ENCODE measurements at places on chromosomes 13 and 19.

DNA sequence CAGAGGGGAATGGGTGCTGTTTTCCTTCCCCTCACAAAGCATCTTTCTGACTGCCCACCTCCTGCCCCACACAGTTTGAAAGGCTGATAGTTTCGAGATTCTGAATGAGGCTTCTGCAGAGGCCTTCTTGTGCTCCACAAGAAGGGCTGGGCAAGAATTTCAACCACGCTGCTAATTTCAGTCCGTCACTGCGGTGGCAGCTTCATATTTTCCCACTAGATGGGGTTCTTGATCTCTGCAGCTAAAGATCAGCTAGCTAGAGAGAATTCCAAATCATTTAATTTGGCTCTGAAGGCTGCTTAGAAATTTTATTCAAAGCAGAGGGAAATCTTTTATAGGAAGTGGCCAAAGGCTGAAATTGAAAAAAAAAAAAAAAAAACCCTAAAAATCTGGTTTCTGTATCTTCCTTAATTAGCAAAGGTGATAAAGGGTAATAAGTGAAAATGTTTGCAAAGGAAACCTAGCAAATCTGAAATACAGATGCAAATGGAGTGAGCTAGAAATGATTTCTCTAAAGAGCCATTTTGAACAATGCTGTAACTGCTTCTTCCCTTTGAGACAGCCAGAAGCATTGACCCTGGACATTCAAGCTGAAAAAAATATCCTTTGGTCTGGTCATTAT lies 38.0 kb upstream of the C13orf42 start:
- DNase-seq = no peak

DNA sequence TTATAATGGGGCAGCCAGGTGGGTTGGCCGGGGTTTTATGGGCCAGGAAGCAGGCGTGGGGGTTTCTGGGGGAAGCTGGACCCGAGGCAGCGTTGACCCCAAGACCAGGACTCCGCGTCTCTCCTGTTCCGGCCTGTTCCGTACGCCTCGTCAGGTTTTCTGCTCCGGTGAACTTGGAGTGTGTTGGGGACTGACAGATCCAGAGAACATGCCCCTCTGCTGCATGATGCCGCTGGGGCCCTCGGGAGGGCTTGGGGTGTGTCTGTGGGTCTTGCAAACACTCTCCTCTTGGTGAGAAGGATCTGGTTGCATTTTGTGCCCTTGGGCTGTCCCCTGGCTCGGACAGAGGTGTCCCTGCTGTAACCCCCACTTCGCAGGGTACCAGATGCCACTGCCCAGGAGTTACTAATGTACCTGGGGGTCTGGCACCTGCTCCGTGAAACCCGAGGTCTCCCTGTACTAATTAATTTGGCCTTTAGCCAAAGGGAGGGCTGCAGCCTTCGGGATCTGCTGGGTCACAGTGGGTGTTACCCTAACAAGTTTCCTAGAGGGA lies 15.6 kb downstream of the KDM4B start:
- no peak for DNase-seq

DNA sequence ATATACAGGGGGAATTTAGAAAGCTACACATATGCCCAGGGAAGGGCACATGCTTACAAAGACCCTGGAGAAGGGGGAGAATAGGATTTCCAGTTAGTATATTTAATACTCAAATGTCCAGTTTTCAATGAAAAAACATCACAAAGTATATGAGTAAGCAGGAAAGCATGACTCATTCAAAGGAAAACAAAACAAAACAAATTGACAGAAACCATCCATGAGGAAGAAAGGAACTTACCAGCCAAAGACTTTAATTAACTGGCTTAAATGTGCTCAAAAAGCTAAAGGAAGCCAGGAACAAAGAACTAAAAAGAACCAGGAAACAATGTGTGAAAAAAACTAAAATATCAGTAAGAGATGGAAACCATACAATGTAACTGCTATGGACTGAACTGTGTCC lies 716.2 kb upstream of the ARGLU1 start:
- no peak for DNase-seq

DNA sequence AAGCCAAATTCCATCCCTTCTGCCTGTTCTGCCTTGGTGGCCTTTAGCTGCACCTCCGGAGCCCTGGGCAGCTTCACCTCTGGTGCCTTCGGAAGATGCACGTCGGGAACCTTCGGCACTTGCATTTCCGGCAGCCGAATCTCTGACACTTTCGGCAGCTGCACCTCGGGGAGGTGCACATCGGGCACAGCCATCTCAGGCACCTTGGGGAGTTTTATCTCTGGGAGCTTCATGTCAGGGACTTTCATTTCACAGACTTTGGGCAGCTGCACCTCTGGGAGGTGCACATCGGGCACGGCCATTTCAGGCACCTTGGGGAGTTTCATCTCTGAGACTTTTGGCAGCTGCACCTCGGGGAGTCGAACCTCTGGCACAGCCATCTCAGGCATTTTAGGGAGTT lies 6.0 kb upstream of the HIPK4 start:
- DNase-seq = no peak

- DNase-seq = no peak
These were observed 702 bp upstream of the EPSTI1 start for GRCh38 chr13:42992764-42993122.

Data from thymus (tissue), 14 donors.